ENCODE measurements at places on chromosomes 3 and 15. TPM values are rescaled to one million over a fixed set of nuclear protein-coding genes. Genes with fewer than 3 reads are reported as not detected.

Gene PYGO1
- 38.0 TPM for total RNA-seq

Gene IL17RD
- 61.0 TPM for total RNA-seq

Gene MAP6D1
- 1.9 TPM for total RNA-seq

Gene C3orf70
- total RNA-seq, result 24.4 TPM

Gene CLRN1
- total RNA-seq, result not detected

Gene FAM162A
- total RNA-seq, result 99.9 TPM

Gene SLC15A2
- 9.3 TPM for total RNA-seq

Gene GASK1A
- total RNA-seq, result 57.1 TPM

Gene UBP1
- total RNA-seq, result 35.1 TPM

Gene CELSR3
- total RNA-seq, result under 0.01 TPM

Gene PPIB
- 914 TPM for total RNA-seq

Gene GRIP2
- 3.1 TPM for total RNA-seq

Gene KLHL40
- total RNA-seq, result not detected

Gene SH2D7
- total RNA-seq, result not detected

Gene P4HTM
- 45.7 TPM for total RNA-seq

Gene TMC3
- total RNA-seq, result not detected

Gene GOLGA8J
- not detected for total RNA-seq

Gene ACP3
- total RNA-seq, result 1.4 TPM

Gene GLDN
- 4.9 TPM for total RNA-seq

Gene ALDH1A3
- 55.2 TPM for total RNA-seq

Gene GP9
- not detected for total RNA-seq

Gene NPAP1
- total RNA-seq, result 0.41 TPM

Gene KBTBD13
- total RNA-seq, result not detected

Gene CEP97
- total RNA-seq, result 39.5 TPM

Gene POPDC2
- 9.6 TPM for total RNA-seq

Gene RASL12
- 65.3 TPM for total RNA-seq

Gene CD80
- total RNA-seq, result not detected

Gene MUC13
- not detected for total RNA-seq

Gene LMAN1L
- total RNA-seq, result not detected

Gene HACL1
- total RNA-seq, result 93.0 TPM

Gene LRTM1
- not detected for total RNA-seq

Gene ARPIN
- 12.0 TPM for total RNA-seq

Gene TERC
- total RNA-seq, result 4.6 TPM

Gene CFAP100
- 0.98 TPM for total RNA-seq

Gene ALDH1L1
- total RNA-seq, result 27.3 TPM
